ENCODE measurements at places on chromosomes 2 and 18.

- peak; percentile 9 for DNase-seq
Measured at GRCh38 chr2:187842978-187843847, 289.0 kb upstream of the TFPI start.

DNA sequence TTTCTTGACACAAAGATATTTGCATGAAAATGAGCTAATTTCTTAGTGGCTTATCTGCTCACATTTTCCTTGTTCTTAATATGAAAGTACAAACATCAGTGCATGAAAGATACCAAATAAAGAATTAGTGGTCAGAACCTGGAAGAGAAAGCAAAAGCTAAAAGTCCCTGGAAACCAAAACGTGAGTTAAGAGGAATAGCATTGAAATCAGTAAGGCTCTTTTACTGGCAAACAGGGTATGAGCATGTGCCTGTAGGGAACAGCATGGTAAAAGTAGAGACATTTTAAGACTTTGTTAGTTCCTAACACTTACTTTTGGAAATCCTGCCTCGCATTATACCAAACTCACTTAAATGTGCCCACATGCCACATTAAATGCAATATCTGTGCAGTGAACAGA, 31.9 kb upstream of the CWC22 start:
- no peak for DNase-seq

- no peak for DNase-seq
Measured at GRCh38 chr2:191065785-191066184, 51.8 kb upstream of the STAT1 start.

DNA sequence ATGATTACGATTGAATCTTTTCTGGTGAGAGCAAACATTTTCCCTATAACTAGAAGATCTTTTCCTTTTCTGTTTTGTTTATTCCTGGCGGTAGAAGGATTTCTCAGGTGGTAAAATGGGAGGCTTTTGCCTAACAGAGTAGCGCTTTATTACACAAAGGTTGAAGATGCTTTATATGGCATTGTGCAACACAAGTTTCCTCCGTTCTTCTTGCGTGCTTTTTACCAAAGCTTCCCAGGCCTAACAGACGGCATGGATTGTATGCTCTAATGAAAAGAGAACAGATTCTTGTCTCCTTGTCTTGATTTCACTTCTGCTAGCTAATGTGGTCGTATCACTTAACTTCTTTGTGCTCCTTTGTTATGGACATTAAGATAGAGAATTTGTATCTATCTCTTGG, 43.8 kb downstream of the MYO1B start:
- DNase-seq: no peak

DNA sequence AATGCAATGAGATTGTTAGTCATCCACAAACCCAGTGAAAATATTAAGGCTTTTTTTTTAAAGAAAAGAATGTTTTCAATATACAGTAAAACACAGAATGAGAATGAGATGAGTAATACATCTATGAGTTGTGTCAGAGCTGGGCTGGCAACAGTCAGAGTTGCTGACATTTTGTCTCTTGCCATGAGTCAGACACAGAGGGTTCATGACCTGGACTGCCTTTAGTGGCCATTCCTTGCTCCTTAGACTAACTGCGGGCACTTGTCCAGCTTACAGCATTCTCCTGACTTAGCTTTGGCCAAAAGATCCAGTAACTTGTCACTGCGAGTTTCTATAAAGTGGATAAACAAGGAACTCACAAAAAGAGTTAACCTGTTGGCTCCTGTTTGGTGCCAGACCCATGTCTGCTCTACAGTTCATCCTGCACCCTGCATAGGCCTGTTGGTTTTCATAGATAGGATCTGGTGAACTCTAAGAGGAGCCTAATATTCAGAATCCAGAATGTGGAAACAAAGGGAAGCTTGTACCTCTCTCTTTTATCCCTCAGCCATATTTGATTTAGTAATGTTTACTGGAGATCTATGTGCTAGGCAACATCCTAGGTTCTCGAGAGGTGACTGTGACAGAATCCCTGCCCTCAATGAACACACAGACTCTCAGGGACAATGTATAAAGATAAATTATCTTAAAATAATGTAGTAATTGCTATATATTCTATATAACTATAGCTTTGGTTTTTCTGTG, 391.5 kb upstream of the VWC2L start:
- DNase-seq: no peak

GRCh38 chr2:8153258-8153718, 528.6 kb upstream of the ID2 start:
- DNase-seq: no peak

GRCh38 chr2:55056024-55056521, 5.8 kb upstream of the RTN4 start:
- peak; percentile 32 for DNase-seq

DNA sequence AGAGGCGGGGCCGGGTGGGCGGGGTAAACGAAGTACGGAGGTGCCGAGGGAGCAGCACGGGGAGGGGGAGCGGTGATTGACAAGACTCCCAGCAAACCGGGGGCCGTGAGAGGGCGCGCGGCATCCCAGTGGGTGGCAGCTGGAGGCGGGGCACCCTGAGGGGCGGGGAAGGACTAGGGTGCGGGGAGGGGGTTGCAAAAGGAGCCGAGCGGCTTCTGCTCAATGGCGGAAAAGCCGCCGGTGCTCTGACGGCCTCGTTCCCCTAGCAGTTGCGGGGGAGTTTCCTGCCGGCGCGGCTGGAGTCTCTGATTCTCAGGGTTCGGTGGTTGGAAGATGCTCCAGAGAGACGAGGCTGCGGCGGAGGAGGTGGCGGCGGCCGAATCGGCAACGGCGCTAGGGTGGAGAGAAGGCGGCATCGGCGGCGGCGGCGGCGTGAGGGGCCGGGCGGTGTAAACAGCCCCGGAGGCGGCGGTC, at the start of gene PPM1B:
Gene PPM1B, plus strand, starts transcription at position 195 of the 474 bp plus-strand sequence. CDS start 32,325 bp downstream, outside the sequence.
- DNase-seq: peak; percentile 100

- DNase-seq: no peak
Measured at GRCh38 chr18:12838178-12838634, 45.8 kb downstream of the PTPN2 start.

DNA sequence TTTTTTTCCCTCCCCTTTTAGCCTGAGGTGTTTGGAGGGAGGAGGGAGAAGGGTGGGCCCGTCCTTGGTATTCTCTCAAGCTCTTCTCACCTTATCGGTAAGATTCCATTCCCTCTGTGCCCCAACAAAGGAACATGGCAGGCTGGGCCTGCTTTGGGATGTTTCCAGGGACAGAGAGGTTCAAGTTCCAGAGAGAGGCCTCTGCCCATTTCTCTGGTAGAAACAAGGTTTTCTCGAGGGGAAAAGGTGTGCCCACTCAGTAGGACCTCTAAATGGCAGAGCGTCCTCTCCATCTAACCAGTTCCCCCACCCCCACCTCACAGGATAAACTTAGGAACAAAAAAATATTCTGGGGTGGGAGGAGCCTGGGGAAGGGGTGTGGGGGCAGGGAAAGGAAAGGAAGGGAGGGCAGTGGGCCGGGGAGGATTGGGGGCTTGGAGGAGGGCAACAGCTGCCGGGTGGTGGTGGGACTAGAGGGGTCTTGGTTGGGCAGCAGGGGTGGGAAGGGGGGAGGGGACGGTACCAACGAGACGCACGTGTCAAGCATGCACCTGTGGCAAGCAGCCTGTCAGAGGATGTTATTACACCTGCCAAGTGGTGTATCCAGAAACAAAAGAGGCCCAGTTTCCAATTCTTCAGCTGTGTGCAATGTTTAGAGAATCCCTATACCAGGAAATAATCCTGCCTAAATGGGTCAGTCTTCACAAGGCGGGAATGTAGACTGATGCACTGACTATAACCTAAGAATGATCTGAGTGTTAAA, 2.1 kb downstream of the PCBP1 start:
- peak; percentile 9 for DNase-seq

DNA sequence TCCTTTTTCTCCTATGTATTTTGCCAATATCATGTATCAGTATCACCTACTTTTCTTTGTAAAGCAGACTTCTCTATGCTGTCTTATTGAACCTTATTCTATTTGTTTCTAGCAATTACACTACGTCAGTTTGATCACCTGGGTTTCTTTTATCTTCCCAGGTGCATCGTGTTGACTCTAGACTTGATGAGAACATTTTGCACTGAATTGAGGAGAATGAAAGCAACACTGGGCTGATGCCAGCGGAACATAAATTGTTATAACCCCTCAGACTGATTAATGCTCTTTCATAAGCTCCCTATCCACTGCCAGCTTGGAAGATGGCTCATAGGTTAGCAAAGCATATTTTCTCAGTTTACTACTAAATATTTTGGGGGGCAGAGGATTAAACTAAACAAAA, 140.6 kb downstream of the EPHA4 start:
- no peak for DNase-seq

GRCh38 chr2:30509716-30510115, 62.7 kb downstream of the LCLAT1 start:
- no peak for DNase-seq

DNA sequence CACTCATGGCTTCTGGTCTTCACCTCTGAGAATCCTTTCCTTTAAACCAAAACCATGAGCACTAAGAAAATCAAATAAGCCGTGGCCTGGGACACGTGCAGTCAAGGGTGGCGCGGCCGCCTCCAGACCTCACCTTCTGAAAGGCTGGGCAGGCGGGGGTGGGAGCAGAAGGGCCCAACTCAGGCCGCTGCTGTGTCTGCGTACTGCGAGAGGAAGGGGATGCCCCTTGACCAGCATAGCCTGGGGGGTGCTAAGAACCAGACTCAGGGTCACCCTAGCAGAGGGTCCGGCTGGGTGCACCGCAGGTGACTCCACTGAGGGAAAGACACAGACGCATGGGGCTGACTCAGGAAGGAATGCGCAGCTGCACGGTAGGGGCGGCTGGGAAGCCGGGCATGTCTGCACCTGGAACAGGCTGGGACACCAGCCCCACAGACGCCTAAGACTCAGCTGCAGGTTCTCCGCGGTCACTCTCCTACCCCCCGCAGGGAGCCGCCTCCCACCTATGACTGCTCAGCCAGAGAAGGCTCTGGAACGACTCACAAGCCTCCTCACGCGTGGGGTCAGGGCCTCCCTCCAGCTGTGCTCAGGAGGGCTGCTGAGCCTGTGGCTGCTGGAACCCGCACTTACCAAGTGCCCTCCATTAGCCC, 432.4 kb upstream of the MYT1L start:
- DNase-seq: no peak

- DNase-seq: no peak
Measured at GRCh38 chr2:31270131-31270530, 36.2 kb downstream of the EHD3 start.

GRCh38 chr2:69053416-69053965, 40.5 kb downstream of the ANTXR1 start:
- no peak for DNase-seq

DNA sequence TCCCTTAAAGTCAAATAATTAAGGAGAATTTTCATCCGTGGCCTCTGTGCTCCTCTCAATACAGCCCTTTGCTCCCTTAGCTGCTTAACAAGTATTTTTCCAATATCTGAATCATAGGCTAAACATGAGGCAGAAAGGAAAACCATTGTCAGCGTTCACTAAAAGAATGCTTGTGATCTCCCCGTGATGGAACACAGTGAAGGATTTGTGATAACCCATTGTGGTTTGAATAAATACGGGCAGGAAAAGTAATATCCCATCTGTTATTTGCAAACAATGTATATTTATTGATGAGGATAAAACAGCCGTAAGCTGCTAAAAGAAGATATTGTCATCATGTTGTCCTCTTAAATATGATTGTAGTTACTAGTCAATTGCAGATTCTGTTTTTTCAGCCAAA, 258.1 kb downstream of the NAPG start:
- DNase-seq: no peak

Measured in BE2C (cell line).